Activated CD4-positive, alpha-beta T cell treated with anti-CD3 and anti-CD28 coated beads, Interleukin-2, amount 10 ng/mL, durations not matched to agents 7 days and 5 days (primary cell): ENCODE measurements at places on chromosomes 7 and 10.
A peak's percentile ranks its signal among the peaks of the same experiment; 100 is the strongest.

- DNase-seq: no peak
- no peak overlapping the region for H3K27ac ChIP-seq
- H3K4me1 ChIP-seq: peaks cover 18% of the 10 kb centered on the region
- H3K4me3 ChIP-seq: no peak overlapping the region
- no peaks in the 10 kb centered on the region for H3K27me3 ChIP-seq
Measured at GRCh38 chr10:46236546-46236887, 50.3 kb upstream of the ANTXRL start.

- DNase-seq: no peak
- no peak overlapping the region for H3K27ac ChIP-seq
- H3K4me1 ChIP-seq: no peaks in the 10 kb centered on the region
- no peaks in the 10 kb centered on the region for H3K27me3 ChIP-seq
- H3K36me3 ChIP-seq: no peaks in the 10 kb centered on the region
Measured at GRCh38 chr7:137572056-137572784, 228.7 kb upstream of the PTN start.

GRCh38 chr7:28530803-28531175 lies 118.5 kb downstream of the CREB5 start:
- no peaks in the 10 kb centered on the region for H3K4me1 ChIP-seq
- H3K4me3 ChIP-seq: no peak overlapping the region
- H3K27me3 ChIP-seq: no peaks in the 10 kb centered on the region
- DNase-seq: no peak

DNA sequence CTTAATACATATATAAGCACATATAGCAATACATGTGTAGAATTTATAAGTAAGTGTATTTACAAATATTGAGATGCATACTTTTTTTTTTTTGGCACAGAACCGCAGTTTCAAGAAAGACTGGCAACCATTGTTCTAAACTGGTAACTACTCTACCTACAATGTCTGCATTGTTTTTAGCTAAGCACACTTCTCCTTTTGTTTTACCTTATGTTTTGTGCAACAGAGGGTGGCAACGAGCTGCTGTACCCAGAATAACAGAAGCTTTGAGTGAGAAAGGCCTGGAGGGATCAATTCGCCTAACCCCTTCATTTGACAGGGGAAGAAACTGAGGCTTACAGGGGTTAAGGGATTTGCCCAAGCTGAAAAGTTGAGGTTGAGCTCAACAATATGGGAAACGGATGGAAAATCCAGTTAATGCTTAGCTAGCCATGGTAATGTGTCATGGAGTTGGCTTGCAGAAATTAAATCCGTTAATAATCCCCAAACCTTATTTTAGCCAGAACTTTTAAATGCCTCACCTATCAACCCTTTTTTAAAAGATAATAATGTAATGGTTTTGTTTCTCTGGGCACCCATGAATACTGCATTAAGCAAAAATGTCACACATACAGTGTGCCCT lies 25.5 kb downstream of the FZD1 start:
- H3K4me1 ChIP-seq: no peaks in the 10 kb centered on the region
- H3K4me3 ChIP-seq: no peak overlapping the region
- H3K27me3 ChIP-seq: peaks cover 5% of the 10 kb centered on the region
- no peak for DNase-seq
- H3K36me3 ChIP-seq: no peaks in the 10 kb centered on the region

GRCh38 chr10:88764110-88764509 lies 4.3 kb downstream of the LIPN start:
- no peaks in the 10 kb centered on the region for H3K36me3 ChIP-seq
- H3K27ac ChIP-seq: no peak overlapping the region
- H3K4me3 ChIP-seq: no peak overlapping the region
- H3K4me1 ChIP-seq: peaks cover 5% of the 10 kb centered on the region
- H3K27me3 ChIP-seq: peaks cover 20% of the 10 kb centered on the region

DNA sequence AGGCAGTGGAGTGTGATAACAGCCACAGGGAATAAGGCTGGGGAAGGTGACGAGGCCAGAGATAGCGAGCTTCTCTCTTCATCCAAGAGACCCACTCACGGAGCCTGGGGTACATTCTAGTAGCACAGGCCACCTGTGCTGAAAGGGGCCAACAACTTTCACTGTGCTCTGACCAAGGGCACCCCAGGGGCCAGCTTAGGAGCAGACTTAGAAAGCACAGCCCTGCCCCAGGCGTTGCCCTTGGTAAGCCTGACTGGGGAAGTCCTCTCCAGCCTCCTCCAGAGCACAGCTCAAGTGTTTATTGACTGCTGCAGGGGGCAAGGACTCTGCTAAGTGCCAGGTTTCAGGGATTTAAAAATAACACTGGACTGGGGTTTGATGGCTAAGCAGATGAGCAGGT lies 44.7 kb downstream of the EBF3 start:
- H3K27ac ChIP-seq: no peak overlapping the region
- no peaks in the 10 kb centered on the region for H3K27me3 ChIP-seq
- H3K4me3 ChIP-seq: no peak overlapping the region
- H3K36me3 ChIP-seq: no peaks in the 10 kb centered on the region
- DNase-seq: no peak

- H3K27ac ChIP-seq: no peak overlapping the region
- H3K4me1 ChIP-seq: peaks cover 3% of the 10 kb centered on the region
- no peak for DNase-seq
- H3K27me3 ChIP-seq: peaks cover 82% of the 10 kb centered on the region
- H3K36me3 ChIP-seq: no peaks in the 10 kb centered on the region
Measured at GRCh38 chr7:157021871-157022680, 11.6 kb upstream of the MNX1 start.

- peak; percentile 41 for DNase-seq
- no peaks in the 10 kb centered on the region for H3K27me3 ChIP-seq
- peaks cover 90% of the 10 kb centered on the region for H3K4me1 ChIP-seq
- H3K27ac ChIP-seq: peak overlapping the region; percentile 89
Measured at GRCh38 chr10:124732931-124733570, 11.1 kb downstream of the FAM53B start.

- H3K36me3 ChIP-seq: peaks cover 34% of the 10 kb centered on the region
- H3K27ac ChIP-seq: no peak overlapping the region
- DNase-seq: no peak
- H3K4me1 ChIP-seq: peaks cover 7% of the 10 kb centered on the region
Measured at GRCh38 chr7:127359011-127359410, 33.5 kb downstream of the ZNF800 start.

DNA sequence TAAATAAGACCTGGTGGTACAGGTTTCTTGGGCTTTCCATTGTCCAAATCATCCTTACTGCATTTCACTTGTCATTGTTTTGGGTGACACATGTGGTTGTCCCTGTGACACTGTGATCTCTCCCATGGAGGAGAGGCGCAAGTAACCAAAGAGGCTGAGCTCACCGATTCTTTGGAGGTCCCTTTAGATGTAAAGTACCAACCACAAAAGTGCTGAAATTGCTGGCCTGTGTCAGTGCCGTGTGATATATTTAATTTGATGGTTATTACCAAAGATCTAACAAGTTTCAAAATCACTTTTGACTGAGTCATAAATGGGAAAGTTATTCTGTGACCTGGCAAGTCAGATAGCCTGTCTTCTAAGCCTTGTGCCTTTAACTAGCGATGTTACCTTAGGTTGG lies 19.4 kb downstream of the MCM10 start:
- H3K27me3 ChIP-seq: no peaks in the 10 kb centered on the region
- H3K4me1 ChIP-seq: no peaks in the 10 kb centered on the region
- DNase-seq: no peak
- H3K36me3 ChIP-seq: peaks cover 67% of the 10 kb centered on the region
- no peak overlapping the region for H3K4me3 ChIP-seq

- DNase-seq: no peak
- H3K36me3 ChIP-seq: no peaks in the 10 kb centered on the region
Measured at GRCh38 chr7:82413237-82413636, 30.3 kb downstream of the CACNA2D1 start.

GRCh38 chr10:59628965-59629364 lies 80.7 kb downstream of the SLC16A9 start:
- peaks cover 17% of the 10 kb centered on the region for H3K27me3 ChIP-seq
- peaks cover 4% of the 10 kb centered on the region for H3K4me1 ChIP-seq
- no peak overlapping the region for H3K4me3 ChIP-seq
- H3K36me3 ChIP-seq: no peaks in the 10 kb centered on the region
- no peak for DNase-seq
- no peak overlapping the region for H3K27ac ChIP-seq

DNA sequence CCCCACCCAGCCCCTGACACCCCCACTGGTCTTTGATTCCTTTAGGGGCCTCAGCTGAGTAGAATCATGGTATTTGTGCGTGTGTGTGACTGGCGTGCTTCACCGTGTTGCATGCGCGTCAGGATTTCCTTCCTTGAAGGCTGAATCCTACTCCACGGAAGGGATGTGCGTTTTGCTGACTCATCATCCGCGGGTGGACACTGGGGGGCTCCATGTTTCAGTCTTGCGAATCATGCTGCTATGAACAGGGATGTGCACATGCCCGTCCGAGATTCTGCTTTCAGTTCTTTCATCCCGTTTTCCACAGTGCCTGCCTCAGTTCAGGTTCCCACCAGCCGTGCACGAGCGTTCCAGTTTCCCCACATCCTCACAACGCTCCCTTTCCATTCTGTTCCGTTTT lies 20.9 kb upstream of the JAKMIP3 start:
- peaks cover 12% of the 10 kb centered on the region for H3K27me3 ChIP-seq
- H3K4me3 ChIP-seq: no peak overlapping the region
- H3K36me3 ChIP-seq: no peaks in the 10 kb centered on the region
- DNase-seq: no peak

DNA sequence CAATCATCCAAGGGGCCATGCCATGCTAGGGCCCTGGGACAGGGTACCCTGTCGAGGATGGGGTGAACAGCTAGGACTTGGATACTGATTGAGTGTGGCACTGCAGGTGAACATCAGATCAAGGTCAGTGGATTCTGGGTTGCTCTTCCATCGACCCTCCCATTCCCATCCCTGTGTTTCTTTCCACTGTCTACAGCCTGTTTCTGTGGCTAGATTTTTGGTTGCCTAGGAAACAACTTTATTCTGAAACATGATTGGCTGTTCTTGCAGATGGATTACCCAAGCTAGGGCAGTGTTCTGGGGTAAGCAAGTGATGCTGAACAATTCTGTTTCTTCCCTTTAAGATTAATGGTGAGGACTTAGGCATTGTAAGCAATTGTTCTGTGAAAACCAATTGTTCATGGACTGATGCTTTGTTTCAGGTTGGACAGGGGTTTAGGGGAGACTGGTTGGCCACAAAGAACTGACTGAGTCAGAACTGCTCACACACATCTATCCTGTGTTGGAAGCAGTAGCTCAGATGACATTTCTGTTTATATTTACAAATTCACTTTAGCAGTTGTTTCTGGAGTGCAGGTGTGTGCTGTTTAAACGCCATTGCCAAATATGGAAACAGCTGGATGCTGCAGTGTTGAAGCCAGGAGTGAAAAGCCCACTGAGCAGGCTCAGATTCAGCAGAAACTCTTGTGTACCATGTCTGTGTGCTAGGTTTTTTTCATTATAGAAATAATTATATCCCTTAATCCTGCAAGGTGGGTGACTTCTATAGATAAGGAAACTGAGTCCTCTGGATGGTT lies 102.3 kb upstream of the BTBD16 start:
- DNase-seq: no peak
- H3K4me1 ChIP-seq: no peaks in the 10 kb centered on the region
- no peak overlapping the region for H3K4me3 ChIP-seq
- H3K27me3 ChIP-seq: peaks cover 42% of the 10 kb centered on the region
- H3K36me3 ChIP-seq: no peaks in the 10 kb centered on the region

GRCh38 chr7:17994079-17994850 lies 33.4 kb downstream of the PRPS1L1 start:
- peaks cover 3% of the 10 kb centered on the region for H3K27me3 ChIP-seq
- DNase-seq: no peak
- H3K4me3 ChIP-seq: no peak overlapping the region

- H3K4me1 ChIP-seq: peaks cover 84% of the 10 kb centered on the region
- no peak for DNase-seq
- no peak overlapping the region for H3K4me3 ChIP-seq
- H3K36me3 ChIP-seq: peaks cover 5% of the 10 kb centered on the region
Measured at GRCh38 chr10:14652067-14652466, 122.6 kb downstream of the FAM107B start.

DNA sequence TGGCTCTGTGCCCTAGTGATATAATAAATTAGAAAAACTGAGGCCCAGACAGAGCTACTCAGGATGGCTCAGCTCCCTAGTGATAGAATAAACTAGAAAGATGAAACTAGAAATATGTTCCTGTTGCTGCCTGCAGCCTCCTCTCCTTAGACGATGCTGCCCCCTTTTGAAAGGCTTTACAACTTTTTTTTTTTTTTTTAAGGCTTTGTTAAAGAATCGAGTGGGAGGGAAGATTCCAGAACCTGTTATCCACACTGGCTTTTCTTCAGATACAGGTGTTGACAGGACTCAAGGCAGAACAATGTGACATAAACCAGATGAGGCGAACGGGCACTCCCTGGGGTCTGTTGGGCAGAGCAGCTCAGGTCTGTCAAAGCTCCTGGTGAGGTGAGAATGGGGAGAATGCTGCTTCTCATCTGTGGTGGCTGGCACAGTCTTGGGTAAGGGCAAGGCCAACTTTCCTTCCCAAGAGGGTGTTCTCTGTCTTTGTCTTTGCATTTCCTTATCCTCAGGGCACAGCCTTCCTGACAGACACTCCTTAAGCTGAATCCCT lies 175.1 kb downstream of the COBL start:
- H3K4me3 ChIP-seq: no peak overlapping the region
- H3K27me3 ChIP-seq: no peaks in the 10 kb centered on the region
- H3K27ac ChIP-seq: no peak overlapping the region
